Neural crest cell (in vitro differentiated cells): ENCODE measurements at places on chromosomes 13 and 19. TPM values are rescaled to one million over a fixed set of nuclear protein-coding genes. Genes with fewer than 3 reads are reported as not detected.

- DNase-seq: no peak
- H3K27ac ChIP-seq: no peak overlapping the region
- H3K4me1 ChIP-seq: peaks cover 7% of the 10 kb centered on the region
Measured at GRCh38 chr19:19595171-19595701, 23.3 kb downstream of the PBX4 start.

DNA sequence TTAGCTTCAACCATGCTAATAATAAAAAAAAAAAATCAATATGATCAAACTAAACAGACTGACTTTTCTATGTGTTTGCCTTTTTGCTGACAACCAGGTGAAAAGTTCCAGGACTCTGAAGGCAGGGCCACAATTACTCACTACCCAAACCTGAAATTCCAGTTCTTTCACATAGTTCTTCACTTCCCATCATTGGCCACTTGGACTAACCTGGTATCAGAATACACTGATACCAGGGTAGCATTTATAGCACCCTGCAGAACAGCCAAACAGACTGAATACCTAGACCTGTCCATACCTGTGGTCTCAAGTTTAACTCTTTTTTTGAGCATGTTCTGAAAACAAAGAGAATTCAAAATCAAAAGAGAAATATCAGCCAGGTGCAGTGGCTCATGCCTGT, 25.1 kb downstream of the ELF1 start:
- H3K27ac ChIP-seq: no peak overlapping the region
- DNase-seq: no peak
- peaks cover 5% of the 10 kb centered on the region for H3K4me1 ChIP-seq
- H3K27me3 ChIP-seq: no peaks in the 10 kb centered on the region
- H3K36me3 ChIP-seq: no peaks in the 10 kb centered on the region

DNA sequence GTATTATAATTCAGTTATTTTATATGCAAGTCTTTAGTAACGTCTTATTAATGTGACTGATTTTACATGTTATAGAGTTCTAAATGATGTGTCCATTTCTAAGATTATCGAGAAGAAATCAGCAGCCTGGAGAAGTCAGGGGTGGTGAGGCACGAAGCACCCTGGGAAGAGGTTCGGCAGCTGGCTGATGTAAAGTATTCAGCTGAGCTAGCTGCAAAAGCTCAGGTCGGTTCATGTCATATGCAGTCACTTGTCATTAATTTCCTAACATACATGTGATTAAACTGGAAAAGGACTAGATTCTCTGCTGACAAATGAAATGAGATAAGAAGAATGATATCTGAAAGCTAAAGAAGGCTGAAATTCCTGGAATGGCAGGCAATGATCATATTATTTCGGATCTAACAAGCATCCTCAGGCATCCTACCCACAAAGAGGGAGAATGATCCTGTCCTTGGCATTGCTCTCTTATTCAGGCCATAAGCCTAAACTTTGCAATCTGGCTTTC, 383.0 kb upstream of the SLITRK1 start:
- H3K36me3 ChIP-seq: no peaks in the 10 kb centered on the region
- DNase-seq: no peak
- no peaks in the 10 kb centered on the region for H3K27me3 ChIP-seq

WASF3 gene
- 78.2 and 79.7 TPM in 2 replicates for total RNA-seq

GPR183 gene
- total RNA-seq: not detected in 2 replicates

DNA sequence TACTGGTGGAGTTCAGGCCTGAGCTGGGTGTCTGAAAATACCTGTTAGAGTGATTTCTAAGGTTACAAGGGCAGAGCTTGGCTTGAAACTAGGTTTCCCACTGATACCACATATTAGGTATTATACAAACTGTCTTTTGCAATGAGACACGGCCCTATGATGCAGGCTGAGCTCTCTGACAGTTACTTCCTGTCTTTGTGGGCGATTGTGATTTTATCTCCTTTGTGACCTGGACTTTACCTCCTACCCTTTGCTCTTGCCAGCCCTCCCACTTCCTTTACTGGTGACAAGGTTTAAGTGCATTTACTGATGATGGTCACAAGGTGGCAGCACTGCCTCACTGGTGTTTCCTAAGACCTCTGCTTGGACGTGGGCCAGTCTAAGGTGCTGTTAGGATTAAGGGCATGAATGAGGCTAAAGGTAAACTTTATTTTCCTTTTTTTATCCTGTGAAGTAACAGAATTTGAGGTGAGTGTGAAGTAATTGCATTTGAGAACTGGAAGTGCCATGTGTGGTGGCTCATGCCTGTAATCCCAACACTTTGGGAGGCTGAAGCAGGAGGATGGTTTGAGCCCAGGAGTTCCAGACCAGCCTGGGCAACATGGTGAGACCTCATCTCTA, 7.7 kb upstream of the CXCL17 start:
- H3K4me3 ChIP-seq: no peak overlapping the region
- H3K36me3 ChIP-seq: no peaks in the 10 kb centered on the region
- H3K27ac ChIP-seq: no peak overlapping the region
- H3K27me3 ChIP-seq: peaks cover 33% of the 10 kb centered on the region
- no peaks in the 10 kb centered on the region for H3K4me1 ChIP-seq

SPC24 gene
- 67.0 and 71.3 TPM in 2 replicates for total RNA-seq

- H3K36me3 ChIP-seq: no peaks in the 10 kb centered on the region
- H3K4me1 ChIP-seq: peaks cover 53% of the 10 kb centered on the region
- H3K27ac ChIP-seq: no peak overlapping the region
- no peak for DNase-seq
- no peaks in the 10 kb centered on the region for H3K27me3 ChIP-seq
Measured at GRCh38 chr13:24100188-24100587, 60.3 kb upstream of the SPATA13 start.

ACP7 gene
- not detected in 2 replicates for total RNA-seq

DNA sequence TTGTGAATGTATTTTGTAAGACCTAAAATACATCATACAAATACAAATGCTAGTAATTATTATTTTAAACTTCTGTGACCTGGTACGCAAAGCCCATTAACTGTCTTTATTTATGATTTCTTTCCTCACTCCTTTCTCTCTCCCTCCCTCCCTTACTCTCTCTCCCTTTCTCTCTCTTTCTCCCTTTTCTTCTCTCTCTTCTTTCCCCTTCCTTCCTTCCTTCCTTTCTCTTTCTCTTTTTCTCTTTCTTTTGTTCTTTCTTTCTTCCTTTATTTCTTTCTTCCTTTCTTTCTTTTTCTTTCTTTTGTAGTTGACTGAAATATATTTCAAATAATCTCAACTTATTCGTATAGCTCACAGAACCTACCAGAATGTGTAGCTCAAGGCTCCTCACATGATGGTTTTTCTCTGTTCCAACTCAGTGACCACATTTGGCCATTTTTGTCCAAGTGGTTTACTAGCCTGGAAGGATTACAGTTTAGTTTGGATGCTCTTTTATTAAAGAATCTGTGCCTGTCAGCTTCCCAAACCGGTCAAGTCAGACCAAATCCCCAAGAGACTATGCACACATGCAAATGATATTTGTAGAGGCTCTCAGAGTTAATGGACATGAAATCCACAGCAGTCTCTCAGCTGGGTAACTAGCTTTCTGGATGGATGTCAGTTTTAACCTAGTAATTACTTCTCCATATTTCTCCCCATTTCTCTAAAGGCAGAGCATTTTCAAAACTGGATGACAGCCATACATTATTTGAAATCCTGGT, 71.7 kb downstream of the POSTN start:
- DNase-seq: no peak
- H3K4me3 ChIP-seq: no peak overlapping the region
- H3K27ac ChIP-seq: no peak overlapping the region

GRCh38 chr19:36110487-36111199, at the start of gene OVOL3:
TSS of gene OVOL3 (plus strand) at chr19:36111143. CDS start at chr19:36111203, 60 bp downstream.
- no peak within 1 kb of the TSS for H3K27ac ChIP-seq
- peak within 1 kb of the TSS; percentile 50 for H3K4me3 ChIP-seq

ZBTB32 gene
- total RNA-seq: not detected in 2 replicates

CBY2 gene
- not detected in 2 replicates for total RNA-seq

- peaks cover 18% of the 10 kb centered on the region for H3K4me1 ChIP-seq
- DNase-seq: peak; percentile 35
- no peak overlapping the region for H3K4me3 ChIP-seq
- H3K27me3 ChIP-seq: no peaks in the 10 kb centered on the region
Measured at GRCh38 chr13:66665991-66666390, 564.1 kb downstream of the PCDH9 start.

LCP1 gene
- 7.6 and 8.5 TPM in 2 replicates for total RNA-seq

DNA sequence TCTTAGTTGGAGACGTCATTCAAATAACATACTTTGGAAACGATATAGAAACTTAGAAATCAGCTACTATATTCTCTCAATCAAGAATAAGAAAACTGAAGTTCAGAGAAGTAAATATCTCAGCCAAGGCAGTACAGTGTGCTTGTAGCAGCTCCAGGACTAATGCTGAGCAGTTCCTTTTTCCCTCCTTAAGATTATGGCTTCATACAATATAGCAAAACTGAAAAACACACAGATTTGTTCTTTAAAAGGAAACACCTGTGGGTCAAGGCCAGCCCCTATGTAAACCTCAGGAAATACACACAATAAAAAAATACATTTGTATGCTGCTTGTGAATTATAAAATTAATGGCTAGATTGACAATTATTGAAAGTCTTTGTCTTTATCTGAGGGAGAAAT, 212.7 kb upstream of the EDNRB start:
- H3K27ac ChIP-seq: no peak overlapping the region
- H3K4me1 ChIP-seq: peaks cover 6% of the 10 kb centered on the region
- no peaks in the 10 kb centered on the region for H3K36me3 ChIP-seq
- no peak overlapping the region for H3K4me3 ChIP-seq
- H3K27me3 ChIP-seq: no peaks in the 10 kb centered on the region

DNA sequence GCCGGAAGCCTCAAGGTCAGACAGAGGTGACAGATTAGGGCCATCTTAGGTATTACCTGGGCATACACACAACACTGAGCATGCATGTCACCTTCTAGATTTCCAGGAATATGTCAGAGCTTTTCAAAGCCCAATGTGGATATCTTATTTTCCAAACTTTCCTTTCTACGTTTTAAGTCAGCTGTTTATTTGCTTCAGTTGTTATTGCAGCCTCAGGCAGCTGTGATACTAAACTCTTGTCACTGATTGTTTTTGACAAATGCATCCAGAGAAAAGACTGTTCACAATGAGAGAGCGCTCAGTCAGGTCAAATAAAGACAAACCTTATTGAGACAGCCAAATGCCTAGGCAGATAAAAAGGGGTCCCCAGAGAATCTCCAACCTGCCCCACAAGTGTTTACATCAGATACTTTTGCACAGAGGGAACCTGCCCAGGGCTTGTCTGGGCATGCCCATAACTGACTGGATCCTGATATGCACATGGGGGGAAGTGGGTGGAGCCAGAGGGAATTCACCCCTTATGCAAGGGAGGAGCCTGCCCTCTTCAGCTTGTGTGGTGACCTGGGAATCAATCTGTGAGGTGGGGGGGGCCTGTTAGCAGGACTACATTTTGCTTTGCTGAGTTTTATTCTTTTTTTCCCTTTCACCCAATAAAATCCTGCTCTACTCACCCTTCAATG, 28.5 kb downstream of the MED4 start:
- H3K27me3 ChIP-seq: no peaks in the 10 kb centered on the region
- DNase-seq: no peak
- H3K27ac ChIP-seq: peak overlapping the region; percentile 50
- no peaks in the 10 kb centered on the region for H3K4me1 ChIP-seq
